ENCODE measurements at places on chromosomes 7 and 10.

DNA sequence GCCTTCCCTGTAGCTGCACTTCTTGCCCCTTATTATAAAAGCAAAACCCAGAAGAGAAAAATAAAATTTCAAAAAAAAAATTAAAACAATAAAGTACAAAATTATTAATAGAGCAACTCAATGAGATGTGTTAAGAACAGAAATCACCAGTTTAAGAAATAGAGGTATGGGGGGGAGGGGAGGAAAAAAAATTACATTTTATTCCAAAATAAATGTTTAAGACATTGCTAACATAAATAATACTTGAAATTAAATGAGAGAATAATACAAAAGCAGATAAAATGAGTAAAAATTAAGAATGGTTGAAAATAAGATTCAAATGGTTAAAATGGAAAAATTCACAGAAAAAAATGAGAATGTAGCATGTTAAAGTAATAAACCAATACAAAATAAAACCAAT is 3.1 kb downstream of the IFIT2 start:
- DNase-seq = no peak

DNA sequence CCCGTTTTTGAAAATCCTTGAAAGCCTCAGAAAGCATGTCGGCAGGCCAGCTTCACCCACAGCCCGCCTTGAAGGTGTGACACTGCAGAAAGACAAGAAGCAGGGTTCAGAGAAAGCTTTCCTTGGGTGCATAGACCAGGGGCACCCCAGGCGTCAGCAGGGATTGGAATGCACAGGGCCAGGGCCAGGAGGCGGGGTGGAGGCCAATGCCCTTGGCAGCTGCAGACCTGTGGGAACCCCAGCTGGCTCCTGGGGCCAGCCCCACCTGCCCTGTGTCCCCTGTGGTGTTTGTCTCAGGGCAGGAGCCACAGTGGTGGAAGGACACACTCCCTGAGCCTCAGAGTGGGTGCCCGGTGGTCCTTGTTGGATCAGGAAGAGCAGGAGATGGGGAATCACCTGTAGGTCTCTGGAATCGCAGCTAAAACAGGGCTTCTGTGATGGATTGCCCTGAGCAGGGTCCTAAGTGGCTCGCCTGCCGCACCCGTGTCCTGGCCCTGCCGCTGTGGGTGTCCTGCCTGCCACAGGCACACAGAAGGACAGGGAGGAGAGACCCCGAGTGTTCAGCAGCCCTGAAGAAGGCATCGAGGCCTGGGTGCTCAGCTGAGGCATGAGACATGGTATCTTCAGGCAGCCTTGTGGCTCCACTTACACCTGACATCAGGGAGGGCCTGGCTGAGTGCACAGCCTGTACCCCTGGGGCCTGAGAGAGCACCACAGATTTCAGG is 32.5 kb downstream of the ANXA8 start:
- DNase-seq = no peak

DNA sequence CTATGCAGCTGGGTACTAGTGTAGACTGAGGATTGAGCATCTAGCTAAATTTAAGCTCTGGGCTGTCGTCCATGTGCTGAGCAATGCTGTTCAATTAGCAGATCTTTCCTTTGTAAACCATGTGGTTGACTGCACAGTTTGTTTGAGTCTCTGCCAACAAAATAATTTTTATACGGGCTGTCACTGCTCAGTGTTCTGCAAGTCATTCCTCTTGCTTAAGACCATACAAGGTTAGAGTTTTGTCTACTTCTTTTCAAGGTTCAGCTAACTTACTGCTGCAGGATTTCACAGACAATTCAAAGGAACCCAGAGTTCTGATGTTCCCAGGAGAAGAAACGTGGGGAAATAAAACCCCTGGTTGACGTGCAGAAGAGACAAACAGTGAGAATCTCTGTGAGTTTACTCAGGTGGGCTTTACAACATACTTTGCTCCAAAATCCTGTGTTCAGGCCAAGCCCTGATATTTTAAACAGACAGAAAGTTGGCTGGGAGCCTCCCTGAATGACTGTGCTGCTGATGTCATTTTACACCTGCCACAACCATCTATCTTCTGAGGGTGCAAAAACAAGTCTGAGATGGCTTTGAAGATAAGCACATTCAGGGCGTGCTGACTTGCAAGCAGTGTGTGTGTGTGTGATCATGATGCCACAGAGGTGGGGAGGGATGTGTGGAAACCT is 177.1 kb upstream of the SVIL start:
- DNase-seq = peak; percentile 32

DNA sequence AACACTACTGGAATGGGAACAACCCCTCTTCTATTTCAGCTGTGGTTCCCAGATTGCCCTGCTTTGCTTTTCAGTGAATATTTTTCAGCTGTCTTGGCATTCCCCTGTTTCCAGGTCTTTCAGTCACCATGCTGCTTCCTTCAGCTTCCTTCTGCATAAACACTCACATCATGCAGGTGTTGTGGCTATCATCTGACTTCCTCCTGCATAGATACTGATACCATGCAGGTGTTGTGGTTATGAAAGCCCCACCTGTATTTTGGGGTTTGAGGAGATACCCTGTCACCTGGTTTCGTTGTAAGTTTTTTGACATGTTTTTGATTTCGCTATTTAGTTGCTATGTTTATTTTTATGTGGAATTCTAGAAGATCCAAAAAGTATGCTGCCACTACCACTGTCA is 71.5 kb downstream of the SLC35B4 start:
- DNase-seq = no peak

DNA sequence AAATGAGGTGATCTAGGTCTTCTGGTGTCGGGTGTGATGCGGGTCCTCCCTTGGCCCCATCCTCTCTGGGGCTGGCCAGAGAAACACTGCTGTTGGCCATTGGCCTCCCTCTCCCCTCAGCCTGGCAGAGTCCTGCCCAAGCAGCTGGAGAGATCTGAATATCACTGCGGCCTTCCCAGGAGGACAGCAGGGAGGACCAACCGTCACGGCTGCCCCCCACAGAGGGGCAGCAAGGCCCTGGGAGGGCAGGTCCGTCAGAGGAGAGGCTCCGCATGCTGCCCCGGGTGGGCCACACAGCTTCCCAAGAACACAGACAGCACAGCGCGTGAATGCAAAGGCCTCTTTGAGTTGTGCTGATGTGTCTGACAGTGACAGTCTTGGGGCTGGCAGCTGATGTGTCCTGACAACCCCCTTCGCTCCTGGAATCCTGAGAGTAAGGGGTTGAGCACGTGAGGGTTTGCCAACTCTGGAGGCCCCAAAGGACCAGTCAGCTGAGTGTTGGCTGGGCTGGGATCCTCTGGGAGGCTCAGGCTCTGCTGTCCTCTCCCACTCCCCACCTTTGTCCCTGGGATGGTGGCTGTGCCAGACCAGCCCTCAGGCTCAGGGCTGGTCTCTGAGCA is 132.5 kb upstream of the UNC5B start:
- no peak for DNase-seq

DNA sequence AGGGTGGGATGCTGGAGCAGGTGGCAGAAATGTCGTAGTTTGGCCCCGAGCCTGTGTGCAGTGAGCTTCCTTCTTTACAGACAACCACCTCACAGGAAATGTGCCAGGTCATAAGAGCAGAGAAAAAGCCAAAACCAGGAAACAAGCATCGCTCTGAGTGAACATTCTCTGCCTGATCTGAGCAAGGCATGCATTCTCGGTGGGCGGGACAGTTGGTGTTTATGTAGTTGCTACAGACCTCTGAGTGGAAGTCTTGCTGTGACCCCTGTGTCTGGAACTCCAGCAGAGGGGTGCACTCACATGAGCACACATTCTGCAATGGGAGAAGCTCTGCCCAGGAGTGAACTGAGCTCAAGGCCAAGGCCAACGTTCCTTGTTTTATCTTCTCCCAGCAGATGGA is 230.1 kb downstream of the TCERG1L start:
- DNase-seq = no peak

GRCh38 chr7:19177269-19177668 is 32.0 kb upstream of the FERD3L start:
- DNase-seq = no peak

DNA sequence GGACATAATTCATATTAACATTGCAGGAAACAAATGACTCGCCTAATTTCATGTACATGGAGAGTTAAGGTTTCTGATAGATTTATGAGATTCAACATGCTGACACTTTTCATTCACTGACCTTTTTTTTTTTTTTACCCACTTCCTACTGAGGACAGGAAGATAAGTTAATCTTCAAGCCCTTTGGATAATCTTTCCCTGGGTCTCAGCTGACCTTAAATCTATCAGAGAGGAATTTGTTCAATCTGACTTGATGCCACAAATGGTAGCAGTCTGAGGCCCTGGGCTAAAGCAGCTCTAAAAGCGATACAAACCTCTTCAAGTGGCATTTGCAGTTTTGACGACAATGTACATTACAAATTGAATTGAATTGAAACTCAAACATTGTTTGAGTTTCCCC is 493.3 kb upstream of the SORCS1 start:
- no peak for DNase-seq

- no peak for DNase-seq
Observed at GRCh38 chr7:8371742-8372141, 61.7 kb upstream of the NXPH1 start.

DNA sequence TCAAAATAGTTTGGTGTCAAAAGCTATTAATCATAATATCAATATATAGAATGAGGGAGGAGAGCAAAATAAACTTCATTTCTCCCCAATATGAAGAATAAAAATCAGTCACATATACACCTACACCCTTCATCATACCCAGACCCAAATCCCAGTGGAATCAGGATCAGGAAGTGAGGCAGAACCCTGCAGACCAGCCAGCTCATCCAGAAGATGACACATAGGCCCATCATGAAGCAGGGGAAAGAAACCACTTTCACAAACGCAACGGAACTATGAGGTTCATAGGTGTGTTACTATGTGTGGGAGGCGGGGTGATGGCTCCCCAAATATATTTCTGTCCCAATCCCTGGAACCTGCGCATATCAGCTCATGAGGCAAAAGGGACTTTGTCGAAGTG is 89.0 kb downstream of the RSU1 start:
- DNase-seq = no peak

- no peak for DNase-seq
Observed at GRCh38 chr7:44469461-44470134, 20.9 kb downstream of the NUDCD3 start.

DNA sequence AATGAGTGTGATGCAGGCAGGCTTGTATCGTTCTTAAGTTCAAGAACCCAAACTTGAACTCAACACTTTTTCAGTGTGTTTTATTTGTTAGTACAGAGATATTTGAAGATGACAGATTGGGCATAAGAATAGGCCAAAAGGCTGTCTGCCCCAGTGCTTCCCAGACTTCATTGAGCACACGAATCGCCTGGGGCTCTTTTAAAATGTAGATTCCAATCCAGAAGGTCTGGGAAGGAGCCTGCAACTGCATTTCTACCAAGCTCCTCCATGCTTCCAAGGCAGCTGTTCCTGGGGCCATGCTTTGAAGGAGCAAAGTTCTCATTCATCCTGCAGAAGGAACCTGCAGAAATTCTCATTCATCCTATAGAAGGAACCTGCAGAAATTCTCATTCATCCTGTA is 114.5 kb upstream of the INSYN2A start:
- no peak for DNase-seq

DNA sequence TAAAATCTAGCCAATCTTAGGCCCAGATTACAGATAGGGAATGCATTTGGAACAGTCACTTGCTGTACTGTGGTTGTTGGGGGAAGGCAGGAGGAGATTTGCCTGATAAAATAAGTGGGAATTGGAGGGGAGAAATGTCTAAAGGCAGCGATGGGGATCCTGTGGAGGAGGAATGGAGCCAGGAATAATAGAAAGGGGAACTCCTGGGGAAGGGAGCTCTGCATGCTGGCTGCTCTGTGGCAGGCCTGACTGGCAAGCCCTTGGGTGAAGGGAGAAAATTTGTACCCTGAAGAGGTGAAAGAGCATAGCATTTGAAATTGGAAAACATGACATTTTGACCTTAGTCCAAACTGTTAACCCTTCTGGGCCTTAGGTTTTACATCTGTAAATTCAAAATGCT is 13.7 kb downstream of the MMP21 start:
- no peak for DNase-seq

- DNase-seq = no peak
Observed at GRCh38 chr7:272631-273030, 17.3 kb upstream of the FOXL3 start.

GRCh38 chr10:8050556-8051108 is 3.9 kb upstream of the GATA3 start:
- DNase-seq = no peak

- no peak for DNase-seq
Observed at GRCh38 chr10:52918714-52919305, 146.2 kb upstream of the MBL2 start.

- DNase-seq = no peak
Observed at GRCh38 chr7:128164955-128165670, 76.0 kb upstream of the LEP start.

GRCh38 chr10:14356921-14357320 is 26.2 kb upstream of the FRMD4A start:
- DNase-seq = no peak

DNA sequence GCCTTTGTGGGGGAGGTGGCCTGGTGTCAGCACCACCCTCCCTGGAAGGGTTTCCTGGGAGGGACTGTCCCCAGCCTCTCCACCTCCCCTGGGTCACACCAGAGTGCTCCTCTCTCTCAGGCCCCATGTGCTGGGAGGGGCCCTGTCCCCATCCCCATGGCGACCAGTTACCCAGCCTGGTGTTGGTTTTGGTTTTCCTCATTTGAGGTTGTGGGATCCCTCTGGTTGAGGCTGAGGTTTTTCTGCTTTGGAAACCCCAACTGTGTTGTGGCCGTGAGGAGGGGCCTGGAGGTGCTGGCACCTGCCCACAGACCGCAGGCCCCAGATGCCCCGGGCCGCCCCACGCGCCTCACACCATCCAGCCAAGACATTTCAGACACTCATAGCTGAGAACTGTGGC is 106.3 kb downstream of the GRK5 start:
- DNase-seq = no peak

GRCh38 chr7:116305485-116306408 is 95.4 kb downstream of the TES start:
- no peak for DNase-seq

- no peak for DNase-seq
Observed at GRCh38 chr7:21867816-21868575, 77.7 kb downstream of the CDCA7L start.

- DNase-seq = peak; percentile 36
Observed at GRCh38 chr7:11648980-11649379, 183.0 kb downstream of the THSD7A start.

- DNase-seq = no peak
Observed at GRCh38 chr7:144975882-144976281, 140.0 kb upstream of the TPK1 start.

DNA sequence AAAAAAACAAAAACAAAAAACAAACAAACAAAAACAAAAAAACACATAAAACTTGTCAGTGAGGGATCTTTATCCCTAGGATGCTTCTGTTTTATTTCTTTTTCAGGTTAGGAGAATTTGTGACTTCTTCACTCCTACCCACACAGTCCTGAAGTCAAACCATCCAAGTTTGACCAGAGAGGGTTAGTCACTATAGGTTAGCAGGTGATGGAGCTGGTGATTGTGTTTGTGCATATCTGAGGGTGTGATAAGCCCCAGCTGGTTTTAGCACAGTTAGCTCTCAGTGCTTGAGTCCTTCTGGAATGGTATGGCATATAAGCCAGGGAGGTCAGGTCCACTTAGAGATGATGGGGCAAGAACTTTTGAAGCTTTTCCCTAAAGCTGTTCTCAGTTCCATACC is 11.8 kb upstream of the IKZF1 start:
- no peak for DNase-seq

Data from HS-5 (cell line).